ENCODE measurements at places on chromosomes 2 and 18.

- no peak for DNase-seq
Measured at GRCh38 chr2:144679942-144680341, 160.0 kb upstream of the ZEB2 start.

GRCh38 chr2:42230891-42231290, 61.7 kb downstream of the EML4 start:
- no peak for DNase-seq

DNA sequence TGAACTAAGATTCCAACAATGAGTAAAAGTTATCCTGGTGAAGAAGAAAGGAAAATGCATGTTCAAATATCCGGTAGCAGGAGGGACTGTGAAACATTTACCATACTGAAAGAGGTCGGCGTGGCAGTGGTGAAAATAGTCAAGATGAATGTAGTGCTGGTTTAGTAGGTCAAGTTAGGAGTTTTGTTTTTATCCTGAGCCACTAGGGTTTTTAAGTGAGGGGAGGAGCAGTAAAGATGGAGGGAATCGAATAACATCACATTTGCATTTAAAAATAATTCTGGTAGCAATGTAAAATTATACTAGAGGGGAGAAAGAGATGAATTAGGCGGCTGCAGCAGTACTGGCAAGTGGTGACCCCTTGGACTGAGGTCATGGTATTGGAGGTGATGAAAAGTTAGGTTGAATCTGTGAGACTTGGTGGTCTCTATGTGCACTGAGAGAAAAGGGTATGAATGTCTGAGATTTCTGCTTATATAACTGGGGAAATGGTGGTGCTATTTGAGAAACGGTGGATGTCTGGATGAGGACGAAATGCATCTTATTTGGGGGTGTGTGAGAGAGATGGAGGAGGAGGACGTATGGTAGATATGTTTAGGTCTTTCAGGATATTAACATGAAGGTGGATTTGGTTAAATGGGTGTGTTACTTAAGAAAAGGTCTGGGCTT, 5.9 kb downstream of the VAPA start:
- DNase-seq: no peak

DNA sequence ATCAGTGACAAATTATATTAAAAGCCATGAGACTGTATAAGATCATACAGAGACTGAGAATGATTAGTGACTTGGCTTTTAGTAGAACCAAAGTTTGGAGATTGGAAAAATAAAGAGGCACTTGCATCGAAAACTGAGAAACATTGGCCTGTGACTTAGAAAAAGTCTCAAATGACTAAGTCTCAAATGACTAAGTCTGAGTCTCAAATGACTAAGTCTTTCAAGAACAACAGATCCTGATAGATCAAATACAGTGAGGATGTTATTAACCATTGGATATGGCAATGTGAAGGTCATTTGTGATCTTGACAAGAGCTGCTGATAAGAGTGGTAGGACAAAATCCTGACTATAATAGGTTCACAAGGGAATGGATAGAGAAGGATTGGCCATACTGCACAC, 135.5 kb upstream of the FANCL start:
- DNase-seq: no peak

DNA sequence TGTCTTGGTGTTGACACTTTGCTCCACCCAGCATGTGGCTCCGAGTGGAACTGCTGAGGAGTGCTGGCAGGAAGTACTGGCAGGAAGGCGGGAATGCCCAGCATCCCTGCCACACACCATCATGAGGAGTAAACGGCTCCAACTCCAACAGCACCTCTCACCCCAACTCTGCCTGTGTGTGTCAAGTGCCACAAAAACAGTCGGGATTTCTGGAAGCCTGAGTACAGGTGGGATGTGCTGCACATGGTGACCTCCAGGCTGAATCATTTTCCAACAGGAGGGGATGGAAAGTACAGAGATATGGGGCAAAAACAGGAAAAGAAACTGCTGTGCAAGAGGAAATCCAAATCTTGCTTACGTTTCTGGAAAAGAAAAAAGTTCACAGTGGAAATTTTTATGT, 53.6 kb downstream of the PARD6G start:
- DNase-seq: no peak

DNA sequence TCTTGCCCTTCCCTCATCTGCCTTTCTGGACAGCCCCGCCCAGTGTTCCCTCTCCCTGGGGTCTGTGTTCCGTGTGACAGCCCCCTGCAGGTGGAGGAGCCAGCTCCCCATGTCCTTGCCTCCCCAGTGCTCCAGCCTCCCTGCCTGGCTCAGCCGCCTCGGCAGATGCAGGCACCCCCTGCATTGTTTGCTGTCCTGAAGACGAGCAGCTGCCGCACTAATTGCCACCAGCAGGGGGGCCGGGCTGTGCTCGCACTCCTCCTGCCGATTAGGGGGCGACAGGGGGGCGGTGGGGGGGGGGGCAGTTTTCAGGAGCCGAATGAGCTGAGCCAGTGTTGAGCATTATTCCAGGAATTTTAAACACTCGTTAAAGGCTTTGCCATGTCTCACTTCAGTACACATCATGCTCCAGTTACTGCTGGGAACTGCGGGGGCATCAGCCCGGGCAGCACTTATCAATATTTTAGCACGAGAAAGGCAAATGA, 23.3 kb downstream of the SIX3 start:
- no peak for DNase-seq

Measured in GM19239 (cell line).